ENCODE measurements at places on chromosomes 4 and X. TPM values are rescaled to one million over a fixed set of nuclear protein-coding genes. Genes with fewer than 3 reads are reported as not detected.

DNA sequence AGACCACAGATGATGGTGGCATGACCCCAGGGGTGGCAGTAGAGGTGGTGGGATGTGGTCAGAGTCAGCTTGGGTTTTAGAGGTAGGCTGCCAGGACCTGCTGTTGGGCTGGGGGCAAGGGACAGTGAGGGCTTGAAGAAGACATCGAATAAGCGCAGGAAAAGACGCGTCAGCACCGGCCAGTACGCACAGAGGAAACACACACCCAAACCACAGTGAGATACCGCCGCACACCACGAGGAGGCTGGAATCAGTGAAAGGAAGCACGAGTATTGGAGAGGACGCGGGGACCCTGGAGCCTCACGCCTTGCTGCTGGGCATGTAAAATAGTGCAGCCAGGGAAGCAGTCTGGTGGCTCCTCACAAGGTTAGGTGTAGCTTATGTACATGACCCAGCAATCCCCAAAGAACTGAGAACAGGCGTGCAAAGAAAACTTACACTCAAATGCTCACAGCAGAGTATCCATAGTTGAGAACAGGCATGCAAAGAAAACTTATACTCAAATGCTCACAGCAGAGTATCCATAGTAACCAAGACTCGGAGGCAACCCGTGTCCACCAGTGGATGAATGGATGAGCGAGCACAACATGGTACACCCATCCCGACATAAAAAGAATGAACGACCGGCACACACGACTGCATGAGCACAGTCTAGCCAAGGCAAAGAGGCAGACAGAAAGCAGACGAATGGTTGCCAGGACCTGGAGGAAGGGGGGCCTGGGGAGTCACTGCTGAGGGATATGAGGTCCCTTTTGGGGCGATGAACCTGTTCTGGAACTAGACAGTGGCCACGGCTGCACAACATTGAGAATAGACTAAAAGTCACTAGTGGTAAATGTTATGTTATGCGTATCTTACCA lies 13.3 kb downstream of the PDZD4 start:
- H3K4me3 ChIP-seq = peak overlapping the region; percentile 86
- H3K27ac ChIP-seq = peak overlapping the region; percentile 65
- peaks cover 2% of the 10 kb centered on the region for H3K36me3 ChIP-seq
- DNase-seq = no peak

DNA sequence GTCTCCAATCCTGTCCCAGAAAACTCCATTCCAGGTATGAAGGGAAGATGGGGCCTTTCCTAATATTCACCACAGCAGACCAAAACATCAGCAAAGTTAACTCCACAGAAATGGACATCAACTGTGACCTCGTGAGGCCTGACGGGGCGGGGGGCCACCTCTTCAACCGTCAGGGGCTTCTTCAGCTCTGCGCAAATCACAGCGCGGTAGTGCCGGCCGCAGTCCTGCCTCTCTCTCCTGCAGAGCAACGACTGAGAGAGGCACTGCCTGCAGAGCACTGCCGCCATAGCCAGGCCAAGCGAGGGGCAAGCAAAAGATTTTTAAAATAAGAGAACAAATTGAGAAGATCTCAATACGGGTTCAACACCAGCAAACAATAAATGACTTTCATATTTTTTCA lies 226.2 kb downstream of the STPG2 start:
- no peak for DNase-seq
- H3K4me1 ChIP-seq = no peaks in the 10 kb centered on the region
- no peaks in the 10 kb centered on the region for H3K36me3 ChIP-seq
- H3K4me3 ChIP-seq = no peak overlapping the region

NDST3 gene
- total RNA-seq = not detected

DNA sequence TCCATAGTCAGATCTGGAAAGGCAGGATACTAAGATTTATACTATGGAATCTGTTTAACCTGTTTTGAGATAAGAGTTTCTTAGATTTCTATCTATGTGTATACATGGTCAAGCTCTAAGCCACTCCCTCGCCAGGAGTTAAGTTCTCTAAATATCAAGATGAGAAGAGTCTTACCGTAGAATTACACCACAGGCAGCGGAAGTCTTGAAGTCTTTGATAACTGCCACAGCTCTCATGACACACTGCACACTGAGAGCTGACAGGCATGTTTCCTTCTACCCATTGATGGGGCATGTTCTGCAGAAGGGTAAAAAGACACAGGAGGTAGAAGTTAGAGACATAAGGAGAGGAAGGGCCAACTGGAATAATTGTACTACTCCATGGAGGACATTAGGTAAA lies 67.7 kb downstream of the DGKK start:
- no peak overlapping the region for H3K27ac ChIP-seq
- H3K36me3 ChIP-seq = no peaks in the 10 kb centered on the region
- H3K27me3 ChIP-seq = peaks cover 10% of the 10 kb centered on the region
- H3K4me3 ChIP-seq = no peak overlapping the region
- H3K4me1 ChIP-seq = no peaks in the 10 kb centered on the region

DNA sequence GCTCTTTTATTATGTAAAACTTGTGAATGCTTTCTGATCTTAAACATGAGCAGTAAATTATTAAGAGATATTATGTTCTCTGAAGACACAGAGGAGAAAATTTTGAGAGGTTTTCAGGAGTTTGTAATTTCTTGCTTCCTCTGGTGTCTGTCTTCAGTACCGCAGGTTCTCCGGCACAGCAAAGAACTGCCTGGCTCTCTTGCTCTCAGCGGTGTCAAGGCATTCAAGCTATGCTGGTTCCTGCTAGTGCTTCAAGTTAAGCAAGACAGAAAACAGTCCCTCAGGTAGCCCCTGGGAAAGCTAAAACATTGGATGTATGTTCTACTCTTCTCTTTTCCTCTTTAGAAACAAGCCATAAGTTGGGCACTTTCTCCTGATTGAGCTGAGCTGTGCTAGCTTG lies 120.2 kb upstream of the CENPE start:
- no peaks in the 10 kb centered on the region for H3K36me3 ChIP-seq
- H3K4me3 ChIP-seq = no peak overlapping the region
- H3K27me3 ChIP-seq = no peaks in the 10 kb centered on the region
- DNase-seq = no peak

DNA sequence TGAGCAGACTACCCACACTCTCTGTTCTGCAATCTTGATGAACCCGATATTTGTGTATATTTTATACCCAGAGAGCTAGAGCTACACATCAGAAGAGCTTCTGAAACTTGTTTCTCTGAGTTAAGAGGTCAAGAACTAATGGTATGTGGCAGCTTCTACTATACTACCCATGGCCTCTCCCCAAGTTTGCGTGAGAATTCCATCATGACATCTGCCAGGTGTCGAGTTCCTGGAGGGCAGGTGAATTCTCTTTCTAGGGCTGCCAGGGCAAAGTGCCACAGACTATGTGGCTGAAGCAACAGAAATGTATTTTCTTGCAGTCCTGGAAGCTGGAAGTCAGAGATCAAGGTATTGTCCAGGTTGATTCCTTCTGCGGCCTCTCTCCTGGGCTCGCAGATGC lies 4.4 kb downstream of the SORCS2 start:
- peaks cover 63% of the 10 kb centered on the region for H3K27me3 ChIP-seq
- H3K4me3 ChIP-seq = no peak overlapping the region
- H3K27ac ChIP-seq = peak overlapping the region; percentile 72
- DNase-seq = no peak

GRCh38 chr4:38213083-38213805 lies 253.0 kb downstream of the PTTG2 start:
- no peaks in the 10 kb centered on the region for H3K36me3 ChIP-seq
- no peak overlapping the region for H3K27ac ChIP-seq
- peaks cover 10% of the 10 kb centered on the region for H3K27me3 ChIP-seq
- no peak for DNase-seq

DNA sequence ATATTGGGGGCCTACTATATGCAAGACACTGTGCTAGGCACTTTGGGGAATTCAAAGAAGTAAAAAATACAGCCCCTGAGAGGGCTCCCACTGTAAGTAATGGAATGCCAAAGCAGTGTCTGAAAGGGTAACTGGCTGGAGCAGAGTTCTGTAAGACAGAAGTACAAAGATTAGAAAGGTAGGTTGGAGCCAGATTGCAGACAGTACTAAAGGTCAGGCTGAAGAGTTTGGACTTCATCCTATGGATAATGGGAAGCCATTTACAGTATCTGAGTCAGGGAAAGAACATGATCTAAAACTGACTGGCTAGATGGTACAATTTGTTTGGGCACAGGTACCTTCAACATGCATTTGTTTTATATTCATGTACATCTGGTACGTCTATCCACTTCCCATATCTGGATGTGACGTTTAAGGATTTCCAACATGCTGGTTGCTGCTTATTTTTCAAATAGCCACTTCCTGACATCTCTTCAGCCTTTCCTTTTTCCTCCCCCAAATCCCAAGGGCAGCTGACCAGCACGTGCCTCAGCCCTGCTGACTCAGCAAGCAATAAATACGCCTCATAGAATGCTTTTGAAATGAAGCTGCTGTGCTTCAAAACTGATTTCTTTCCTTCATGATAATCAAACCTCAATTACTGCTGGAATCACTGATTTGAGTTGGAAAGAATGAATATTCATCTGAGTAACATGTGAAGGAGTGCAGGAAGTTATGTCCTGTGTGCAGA lies 9.5 kb downstream of the ENOX2 start:
- no peak for DNase-seq
- peaks cover 3% of the 10 kb centered on the region for H3K4me1 ChIP-seq
- H3K36me3 ChIP-seq = no peaks in the 10 kb centered on the region
- no peak overlapping the region for H3K27ac ChIP-seq
- H3K27me3 ChIP-seq = no peaks in the 10 kb centered on the region

- DNase-seq = no peak
- H3K36me3 ChIP-seq = no peaks in the 10 kb centered on the region
- no peaks in the 10 kb centered on the region for H3K27me3 ChIP-seq
- H3K27ac ChIP-seq = no peak overlapping the region
- no peak overlapping the region for H3K4me3 ChIP-seq
- H3K4me1 ChIP-seq = no peaks in the 10 kb centered on the region
These were observed 1913.7 kb downstream of the STIM2 start for GRCh38 chr4:28774344-28774743.

FGG gene
- not detected for total RNA-seq

PFKFB1 gene
- 0.42 TPM for total RNA-seq

DNA sequence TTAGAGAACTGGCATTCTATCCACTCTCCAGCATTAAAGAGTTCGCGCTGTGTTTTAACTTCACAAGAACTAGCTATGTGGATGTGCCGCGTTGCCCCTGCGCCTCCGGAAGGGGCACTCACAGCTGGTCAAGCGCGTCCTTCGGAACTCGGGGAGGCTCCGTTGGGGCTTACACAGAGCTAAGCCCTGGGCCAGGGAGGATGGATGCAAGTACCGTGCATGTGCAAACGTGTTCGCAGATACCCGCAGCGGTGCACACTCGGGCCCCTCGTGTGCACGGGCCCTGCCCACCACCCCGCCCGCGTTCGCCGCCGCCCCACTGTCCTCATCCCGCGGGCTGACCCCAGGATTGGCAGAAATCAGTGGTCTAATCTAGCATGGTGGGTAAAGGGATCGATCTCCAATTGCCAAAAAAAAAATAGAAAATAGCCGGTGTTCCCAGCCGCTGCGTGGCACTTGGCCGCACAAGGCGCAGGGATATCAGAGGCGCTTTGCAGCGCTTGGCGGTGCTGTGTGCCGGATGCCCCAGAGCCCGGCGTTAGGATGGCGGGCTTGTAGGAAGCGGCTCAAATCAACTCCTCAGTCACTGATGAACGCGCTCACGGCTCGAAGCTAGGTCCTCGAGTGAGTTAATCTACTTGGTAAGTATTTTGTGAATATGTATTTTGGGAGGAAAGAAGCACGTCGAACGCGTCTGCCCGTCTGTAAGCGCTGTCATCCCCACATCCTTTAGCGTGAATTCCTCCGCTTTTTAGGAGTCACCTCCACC lies 989 bp upstream of the PCDH10 start:
- H3K27me3 ChIP-seq = peaks cover 76% of the 10 kb centered on the region
- no peak for DNase-seq
- peaks cover 4% of the 10 kb centered on the region for H3K36me3 ChIP-seq
- H3K4me1 ChIP-seq = peaks cover 8% of the 10 kb centered on the region

DNA sequence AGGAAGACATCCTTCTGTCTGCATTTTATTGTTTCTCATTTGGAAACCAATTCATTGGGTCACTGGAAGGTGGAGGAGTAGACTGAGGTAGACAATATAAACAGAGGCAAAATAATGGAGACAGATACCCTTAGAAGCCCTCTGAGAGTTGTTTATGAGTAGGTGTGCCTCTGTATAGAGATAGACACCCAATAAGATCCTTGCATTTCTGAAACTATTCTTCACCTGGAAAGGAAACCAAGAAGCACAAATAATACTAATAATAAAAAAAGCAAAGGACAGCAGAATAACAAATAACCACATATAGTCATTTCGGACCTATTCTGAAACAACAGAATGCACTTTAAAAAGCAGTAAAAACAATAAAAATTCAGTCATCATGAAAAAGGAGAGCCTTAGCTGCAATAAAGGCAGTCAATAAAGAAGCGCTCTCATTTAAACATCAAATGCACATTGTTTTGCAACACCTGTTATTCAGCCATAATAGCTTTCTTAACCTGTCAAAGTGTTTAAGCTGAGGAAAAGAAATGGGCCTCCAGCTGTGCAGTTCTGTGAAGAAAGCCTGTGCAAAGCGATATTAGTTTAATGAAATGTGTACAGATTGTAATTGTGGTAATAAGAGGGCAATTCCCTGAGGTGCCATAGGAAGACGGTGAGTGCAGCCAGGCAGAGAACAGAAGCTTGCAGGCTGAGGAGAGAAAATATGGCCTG lies 904.2 kb downstream of the STPG2 start:
- H3K4me3 ChIP-seq = no peak overlapping the region
- H3K36me3 ChIP-seq = no peaks in the 10 kb centered on the region
- DNase-seq = no peak
- no peaks in the 10 kb centered on the region for H3K4me1 ChIP-seq
- H3K27me3 ChIP-seq = no peaks in the 10 kb centered on the region
- H3K27ac ChIP-seq = no peak overlapping the region

GRCh38 chr4:154559141-154559493 lies 3.7 kb upstream of the FGB start:
- H3K36me3 ChIP-seq = no peaks in the 10 kb centered on the region
- no peak overlapping the region for H3K27ac ChIP-seq
- peaks cover 10% of the 10 kb centered on the region for H3K4me1 ChIP-seq

DNA sequence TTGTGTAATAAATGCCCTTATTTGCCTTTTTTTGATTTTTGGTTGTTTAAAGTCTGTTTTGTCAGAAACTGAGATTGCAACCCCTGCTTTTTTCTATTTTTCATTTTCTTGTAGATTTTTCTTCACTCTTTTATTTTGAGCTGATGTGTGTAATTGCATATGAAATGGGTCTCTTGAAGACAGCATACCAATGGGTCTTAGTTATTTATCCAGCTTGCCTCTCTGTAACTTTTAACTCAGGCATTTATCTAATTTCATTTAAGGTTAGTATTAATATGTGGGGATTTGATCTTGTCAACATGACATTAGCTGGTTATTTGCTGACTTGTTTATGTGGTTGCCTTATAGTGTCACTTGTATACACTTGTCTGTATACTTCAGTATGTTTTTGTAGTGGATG lies 378.0 kb downstream of the CPXCR1 start:
- no peak for DNase-seq
- no peaks in the 10 kb centered on the region for H3K36me3 ChIP-seq
- no peaks in the 10 kb centered on the region for H3K27me3 ChIP-seq
- H3K27ac ChIP-seq = no peak overlapping the region
- no peaks in the 10 kb centered on the region for H3K4me1 ChIP-seq

- H3K4me1 ChIP-seq = peaks cover 22% of the 10 kb centered on the region
- peak overlapping the region; percentile 37 for H3K27ac ChIP-seq
- no peak for DNase-seq
- peak overlapping the region; percentile 87 for H3K4me3 ChIP-seq
- H3K27me3 ChIP-seq = peaks cover 80% of the 10 kb centered on the region
- peaks cover 10% of the 10 kb centered on the region for H3K36me3 ChIP-seq
These were observed 534 bp downstream of the MSX1 start for GRCh38 chr4:4859799-4860599.

- H3K4me1 ChIP-seq = no peaks in the 10 kb centered on the region
- H3K27ac ChIP-seq = no peak overlapping the region
- H3K4me3 ChIP-seq = no peak overlapping the region
- no peak for DNase-seq
- H3K27me3 ChIP-seq = no peaks in the 10 kb centered on the region
These were observed 290.2 kb upstream of the VCX start for GRCh38 chrX:7552760-7553159.

PDLIM3 gene
- not detected for total RNA-seq

CT47B1 gene
- total RNA-seq = not detected

Measured in T-helper 17 cell (primary cell).